ENCODE measurements at places on chromosomes 3 and 15. TPM values are rescaled to one million over a fixed set of nuclear protein-coding genes. Genes with fewer than 3 reads are reported as not detected.

DNA sequence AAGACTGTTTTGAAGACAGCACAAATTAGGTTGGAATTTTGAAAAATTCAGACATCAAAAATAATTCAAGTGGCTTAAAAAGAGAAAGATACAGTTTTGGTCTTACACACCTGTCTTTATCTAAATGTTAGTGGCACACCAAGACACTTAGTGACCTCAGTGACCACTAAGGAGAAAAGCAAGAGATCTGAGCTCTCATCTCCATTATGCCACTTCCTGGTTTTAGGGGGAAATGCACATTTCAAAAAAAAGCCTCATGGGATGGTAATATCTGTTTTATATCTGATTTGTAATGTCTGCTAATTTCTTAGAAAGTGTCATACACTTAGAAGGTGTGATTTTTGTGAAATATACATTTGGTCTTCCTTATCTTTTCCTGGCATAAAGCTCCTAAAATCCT lies 16.4 kb downstream of the IL12A start:
- DNase-seq, result no peak
- H3K4me1 ChIP-seq, result peaks cover 20% of the 10 kb centered on the region
- H3K36me3 ChIP-seq, result no peaks in the 10 kb centered on the region
- no peak overlapping the region for H3K4me3 ChIP-seq

DNA sequence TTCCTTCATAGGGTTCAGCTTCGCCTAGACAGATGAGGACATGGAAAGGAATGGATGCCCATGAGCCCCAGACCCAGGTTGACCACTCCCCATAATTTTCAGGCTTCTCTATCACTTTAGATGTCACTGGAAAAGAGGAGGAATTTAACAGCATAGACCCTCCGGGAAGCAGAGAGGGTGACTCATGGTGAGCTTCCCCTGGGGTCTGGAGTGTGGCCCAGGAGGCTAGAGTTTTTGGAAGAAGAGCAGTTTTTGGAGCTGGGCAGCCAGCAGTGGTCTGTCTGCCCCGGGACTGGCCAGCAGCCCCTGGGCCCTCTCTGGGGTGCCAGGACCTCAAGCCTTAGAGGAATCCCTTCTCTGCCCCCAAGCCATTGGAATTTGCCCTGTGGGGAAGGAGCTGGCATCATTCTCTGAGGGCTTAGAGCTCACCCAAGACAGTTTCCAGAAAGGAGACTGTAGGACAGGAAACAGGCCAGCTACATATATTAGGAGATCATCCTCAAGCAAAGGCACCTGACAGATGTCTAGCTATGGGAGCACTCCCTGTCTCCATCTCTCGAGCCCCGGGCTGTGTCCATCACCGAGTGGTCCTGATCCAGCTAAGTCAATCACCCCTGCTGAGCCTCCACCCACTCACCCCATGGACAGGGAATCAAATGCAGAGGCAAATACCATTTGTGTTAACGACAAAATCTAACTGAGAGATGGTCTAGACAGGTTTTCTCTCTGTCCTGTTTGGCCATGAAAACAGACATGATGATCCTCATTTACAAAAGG lies 67.3 kb downstream of the MEGF11 start:
- no peak overlapping the region for H3K27ac ChIP-seq
- no peak overlapping the region for H3K4me3 ChIP-seq
- no peaks in the 10 kb centered on the region for H3K27me3 ChIP-seq
- DNase-seq, result no peak
- no peaks in the 10 kb centered on the region for H3K4me1 ChIP-seq

DNA sequence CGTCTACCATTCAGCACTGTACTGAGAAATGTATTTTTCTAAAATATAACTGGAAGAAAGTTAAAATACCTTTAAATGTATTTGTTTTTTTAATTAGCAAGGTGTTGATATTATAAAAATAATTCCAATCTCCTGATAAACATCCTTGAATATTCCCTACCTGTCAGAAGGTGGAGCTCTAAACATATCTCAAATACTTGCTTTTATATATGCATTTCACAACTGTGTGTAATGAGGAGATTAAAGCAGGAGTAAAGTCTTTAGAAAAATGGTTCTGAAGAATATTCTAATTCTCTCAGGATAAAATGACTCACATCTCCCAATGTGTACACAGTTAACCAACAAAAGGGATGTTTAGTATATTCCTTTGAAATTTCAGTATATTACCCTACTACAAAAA lies 422.7 kb downstream of the PLCL2 start:
- H3K27me3 ChIP-seq, result no peaks in the 10 kb centered on the region
- DNase-seq, result no peak
- no peaks in the 10 kb centered on the region for H3K4me1 ChIP-seq
- no peak overlapping the region for H3K4me3 ChIP-seq
- no peaks in the 10 kb centered on the region for H3K36me3 ChIP-seq

- DNase-seq, result peak; percentile 21
- H3K27me3 ChIP-seq, result no peaks in the 10 kb centered on the region
- no peaks in the 10 kb centered on the region for H3K4me1 ChIP-seq
- no peak overlapping the region for H3K27ac ChIP-seq
- H3K4me3 ChIP-seq, result no peak overlapping the region
Measured at GRCh38 chr15:54836052-54836795, 360.5 kb downstream of the RSL24D1 start.

DNA sequence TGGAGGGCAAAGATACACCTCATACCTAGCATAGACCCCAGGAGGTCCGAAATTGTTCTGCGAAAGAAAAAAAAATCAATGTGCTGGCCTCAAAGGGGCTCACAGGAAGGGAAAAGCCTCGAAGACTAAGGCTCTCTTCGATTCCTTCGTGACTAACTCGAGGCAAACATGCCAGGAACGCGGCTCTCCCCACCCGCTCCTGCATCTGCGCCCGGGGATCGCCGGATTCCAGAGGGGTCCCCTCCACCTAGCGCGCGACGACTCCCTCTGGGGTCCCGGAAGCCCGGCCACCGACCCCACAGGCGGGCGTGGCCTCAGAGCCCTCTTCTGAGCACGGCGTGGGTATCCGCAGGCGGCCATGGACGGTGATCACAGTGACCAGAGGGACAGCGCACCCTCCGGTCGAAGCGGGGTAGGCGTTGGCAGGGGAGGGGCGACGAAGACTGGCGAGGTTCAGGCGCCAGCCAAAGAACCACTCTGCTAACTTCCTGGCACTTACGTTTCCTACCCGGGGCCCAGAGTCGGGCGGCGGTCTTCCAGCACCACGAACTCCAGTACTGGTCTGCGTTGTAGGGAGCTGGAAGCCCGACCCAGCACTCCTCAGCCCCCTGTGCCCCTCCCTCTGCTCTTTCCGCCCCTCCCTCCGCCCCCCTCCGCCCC lies 515 bp upstream of the EIF3J start:
- no peak for DNase-seq
- peak overlapping the region; percentile 72 for H3K4me3 ChIP-seq
- no peaks in the 10 kb centered on the region for H3K27me3 ChIP-seq

Gene KBTBD13
- polyA plus RNA-seq, result not detected

DNA sequence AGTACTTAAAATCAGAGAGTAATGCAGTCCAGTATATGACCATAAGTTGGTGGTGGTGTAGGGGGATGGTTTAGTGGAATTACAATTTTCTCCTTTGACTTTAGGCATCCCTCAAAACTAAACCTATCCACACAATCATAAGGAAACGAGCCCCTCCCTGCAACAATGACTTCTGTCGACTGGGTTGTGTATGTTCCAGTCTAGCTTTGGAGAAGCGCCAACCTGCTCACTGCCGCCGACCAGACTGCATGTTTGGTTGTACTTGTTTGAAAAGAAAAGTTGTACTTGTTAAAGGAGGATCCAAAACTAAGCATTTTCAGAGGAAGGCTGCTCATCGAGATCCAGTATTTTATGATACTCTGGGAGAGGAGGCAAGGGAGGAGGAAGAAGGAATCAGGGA lies 52.8 kb downstream of the MGA start:
- no peaks in the 10 kb centered on the region for H3K27me3 ChIP-seq
- no peak overlapping the region for H3K27ac ChIP-seq
- H3K4me1 ChIP-seq, result no peaks in the 10 kb centered on the region
- H3K36me3 ChIP-seq, result peaks cover 10% of the 10 kb centered on the region
- H3K4me3 ChIP-seq, result no peak overlapping the region

Gene MINAR1
- polyA plus RNA-seq, result not detected

DNA sequence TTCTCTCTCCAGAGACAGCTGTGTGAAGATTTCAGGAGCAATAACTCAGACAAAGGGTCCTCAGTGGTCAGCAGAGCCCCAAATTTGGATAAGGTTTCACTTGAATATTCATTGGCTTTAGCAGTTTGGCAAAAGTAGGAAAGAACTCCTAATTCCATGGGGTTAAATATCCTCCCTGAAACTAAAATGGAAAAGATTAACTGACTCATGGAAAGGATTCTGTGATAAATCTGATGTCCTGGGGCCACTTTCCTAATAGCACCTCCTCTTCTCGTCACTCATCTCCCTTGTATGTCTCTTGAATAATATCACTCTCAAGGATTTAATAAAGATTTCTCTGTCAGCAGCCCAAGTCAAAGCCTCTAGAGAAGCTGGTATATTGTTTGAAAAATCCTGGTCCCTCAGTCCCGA lies 33.3 kb upstream of the TBC1D23 start:
- H3K27ac ChIP-seq, result no peak overlapping the region
- H3K36me3 ChIP-seq, result no peaks in the 10 kb centered on the region
- H3K27me3 ChIP-seq, result no peaks in the 10 kb centered on the region

- H3K27ac ChIP-seq, result no peak overlapping the region
- no peaks in the 10 kb centered on the region for H3K4me1 ChIP-seq
- no peak for DNase-seq
- no peaks in the 10 kb centered on the region for H3K27me3 ChIP-seq
- no peak overlapping the region for H3K4me3 ChIP-seq
Measured at GRCh38 chr3:8635631-8636030, 9.0 kb downstream of the SSUH2 start.

Gene STRIT1
- polyA plus RNA-seq, result not detected

GRCh38 chr3:190092250-190092649 lies 28.4 kb downstream of the P3H2 start:
- no peaks in the 10 kb centered on the region for H3K27me3 ChIP-seq
- no peak overlapping the region for H3K27ac ChIP-seq
- H3K4me1 ChIP-seq, result no peaks in the 10 kb centered on the region
- H3K4me3 ChIP-seq, result no peak overlapping the region

Gene GP9
- not detected for polyA plus RNA-seq

GRCh38 chr3:15427981-15428380 lies 583 bp downstream of the EAF1 start:
- H3K4me1 ChIP-seq, result no peaks in the 10 kb centered on the region
- no peaks in the 10 kb centered on the region for H3K27me3 ChIP-seq
- H3K27ac ChIP-seq, result peak overlapping the region; percentile 81
- no peak for DNase-seq
- H3K4me3 ChIP-seq, result peak overlapping the region; percentile 95
- no peaks in the 10 kb centered on the region for H3K36me3 ChIP-seq

DNA sequence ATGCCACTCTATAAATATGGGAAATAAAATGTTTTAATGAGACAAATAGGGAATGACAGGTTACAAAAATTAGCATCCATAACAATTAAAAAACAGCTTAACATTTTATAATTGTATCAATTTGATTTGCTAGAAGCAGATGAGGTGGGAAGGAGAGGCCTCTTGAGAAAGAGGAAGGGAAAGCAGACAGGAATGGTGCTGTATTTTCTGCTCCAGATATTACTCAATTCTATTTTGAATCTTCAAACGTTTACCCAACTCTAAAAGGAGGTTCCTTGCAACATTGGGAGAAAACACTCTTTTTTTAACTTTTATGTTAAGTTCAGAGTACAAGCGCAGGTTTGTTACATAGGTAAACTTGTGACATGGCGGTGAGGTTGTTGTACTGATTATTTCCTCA lies 44.9 kb upstream of the ALDH1A3 start:
- H3K27ac ChIP-seq, result no peak overlapping the region
- DNase-seq, result no peak
- H3K4me3 ChIP-seq, result no peak overlapping the region
- no peaks in the 10 kb centered on the region for H3K36me3 ChIP-seq
- H3K27me3 ChIP-seq, result no peaks in the 10 kb centered on the region

DNA sequence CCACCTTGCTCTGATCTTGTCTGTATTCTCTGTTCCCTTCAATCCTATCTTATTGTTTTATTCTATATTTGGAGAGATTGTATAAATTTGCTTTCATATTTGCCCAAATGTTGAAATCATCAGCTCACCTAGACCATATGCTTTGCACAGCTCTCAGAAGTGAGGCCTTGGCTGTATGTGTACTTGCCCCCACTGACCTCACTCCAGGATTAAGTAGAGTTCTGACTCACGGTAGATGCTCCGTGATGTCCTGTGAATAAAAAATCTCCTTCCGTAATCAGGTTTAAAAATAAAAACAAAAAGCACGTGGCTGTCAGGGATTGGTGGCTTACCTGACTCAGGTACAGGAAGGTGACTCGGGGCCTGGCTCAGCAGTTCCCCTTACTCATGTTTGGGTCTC lies 162.2 kb downstream of the RYR3 start:
- H3K36me3 ChIP-seq, result no peaks in the 10 kb centered on the region
- H3K27ac ChIP-seq, result no peak overlapping the region
- no peaks in the 10 kb centered on the region for H3K4me1 ChIP-seq
- H3K4me3 ChIP-seq, result no peak overlapping the region
- H3K27me3 ChIP-seq, result no peaks in the 10 kb centered on the region

- no peak overlapping the region for H3K27ac ChIP-seq
- H3K4me1 ChIP-seq, result no peaks in the 10 kb centered on the region
- DNase-seq, result no peak
- H3K4me3 ChIP-seq, result no peak overlapping the region
Measured at GRCh38 chr15:73069109-73069508, 16.8 kb downstream of the NEO1 start.

Gene TRH
- not detected for polyA plus RNA-seq

GRCh38 chr3:87437765-87438164 lies 161.4 kb upstream of the POU1F1 start:
- DNase-seq, result no peak
- no peaks in the 10 kb centered on the region for H3K4me1 ChIP-seq
- H3K4me3 ChIP-seq, result no peak overlapping the region
- no peaks in the 10 kb centered on the region for H3K36me3 ChIP-seq

DNA sequence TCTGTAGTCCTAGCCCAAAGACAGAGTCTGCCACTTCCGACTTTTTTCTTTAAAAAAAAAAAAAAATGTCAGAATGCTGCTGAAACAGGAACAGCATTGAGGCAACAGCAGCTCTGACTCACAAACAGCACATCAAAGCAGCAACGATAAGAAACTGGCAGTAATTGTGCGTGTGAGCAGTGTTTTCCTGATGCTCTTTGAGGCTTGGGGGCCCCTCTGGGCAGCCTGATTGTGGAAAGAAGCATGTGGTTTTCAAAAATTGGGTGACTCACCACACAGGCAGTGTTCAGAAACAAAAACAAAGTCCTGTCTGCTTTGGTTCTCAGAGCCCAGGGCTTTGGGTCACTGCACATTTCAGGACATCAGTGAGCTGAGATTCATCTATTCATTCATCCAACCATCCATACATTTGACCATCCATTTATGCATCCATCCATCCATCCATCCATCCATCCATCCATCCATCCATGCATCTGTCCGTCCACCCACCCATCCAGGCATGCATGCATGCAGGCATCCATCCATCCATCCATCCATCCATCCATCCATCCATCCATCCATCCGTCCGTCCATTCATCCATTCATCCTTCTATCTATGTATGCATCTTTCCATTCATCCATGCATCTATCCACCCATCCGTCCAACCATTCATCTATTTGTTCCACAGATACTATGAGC lies 308.4 kb downstream of the RPLP1 start:
- peaks cover 29% of the 10 kb centered on the region for H3K4me1 ChIP-seq
- no peak overlapping the region for H3K4me3 ChIP-seq
- DNase-seq, result peak; percentile 62
- no peaks in the 10 kb centered on the region for H3K36me3 ChIP-seq
- H3K27ac ChIP-seq, result no peak overlapping the region

Gene NPAP1
- polyA plus RNA-seq, result not detected
